ENCODE measurements at places on chromosomes 3 and 15.

GRCh38 chr15:62969442-62970089 is 73.0 kb upstream of the TPM1 start:
- DNase-seq: no peak

- DNase-seq: no peak
Measured at GRCh38 chr3:16309558-16309957, 44.5 kb downstream of the OXNAD1 start.

- no peak for DNase-seq
Measured at GRCh38 chr3:155416500-155417118, 123.1 kb upstream of the STRIT1 start.

DNA sequence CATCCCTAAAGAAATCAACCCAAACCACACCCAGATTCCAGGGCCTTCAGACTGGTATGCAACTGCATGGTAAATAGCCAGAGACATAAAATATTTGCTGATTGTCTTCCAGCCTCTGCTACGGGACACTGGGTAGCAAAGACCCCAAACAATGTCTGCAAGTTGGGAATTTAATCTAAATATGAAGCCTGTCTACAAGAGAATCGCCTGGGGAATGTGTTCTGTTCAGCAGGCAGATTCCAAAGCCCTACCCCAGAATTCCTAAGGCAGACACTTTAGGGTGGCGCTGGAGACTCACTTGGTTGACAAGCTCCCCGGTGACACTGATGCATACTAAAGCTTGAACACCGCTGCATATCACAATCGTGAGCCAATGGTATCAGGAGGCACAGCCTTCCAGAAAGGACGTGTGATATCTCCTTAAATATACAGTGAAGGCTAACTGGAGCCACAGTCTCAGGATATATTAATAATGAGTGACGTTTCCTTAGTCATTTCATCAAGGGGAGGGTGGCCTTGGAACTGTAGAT is 684.1 kb downstream of the NTRK3 start:
- DNase-seq: no peak

DNA sequence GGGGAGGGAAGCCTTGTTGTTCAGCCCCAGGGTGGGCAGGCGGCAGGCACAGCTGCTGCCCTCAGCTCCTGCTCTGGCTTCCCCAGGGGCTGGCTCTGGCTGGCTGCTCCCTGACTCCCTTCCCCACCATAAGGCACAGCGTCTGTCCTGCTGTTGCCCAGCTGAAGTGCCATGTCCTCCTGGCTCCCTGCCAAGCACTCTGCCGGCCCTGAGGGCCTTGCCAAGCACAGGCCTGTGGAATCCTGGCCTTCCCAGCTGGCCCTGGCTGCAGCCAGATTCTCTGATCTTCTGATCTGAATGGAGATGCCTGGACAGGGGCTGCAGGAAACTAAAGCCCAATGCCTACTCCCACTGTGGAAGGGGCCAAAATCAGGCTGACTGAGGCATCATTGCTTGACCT is 1.1 kb downstream of the IQCF6 start:
- no peak for DNase-seq
